ENCODE measurements at places on chromosomes 16 and 17. TPM values are rescaled to one million over a fixed set of nuclear protein-coding genes. Genes with fewer than 3 reads are reported as not detected.

The IL21R gene
- total RNA-seq = 99.2 TPM

The CLEC19A gene
- total RNA-seq = not detected

The FGF11 gene
- 1.6 TPM for total RNA-seq

The ALOX12B gene
- 2.0 TPM for total RNA-seq

The CSH2 gene
- not detected for total RNA-seq

The PPY gene
- total RNA-seq = not detected

The EFCAB5 gene
- 0.35 TPM for total RNA-seq

DNA sequence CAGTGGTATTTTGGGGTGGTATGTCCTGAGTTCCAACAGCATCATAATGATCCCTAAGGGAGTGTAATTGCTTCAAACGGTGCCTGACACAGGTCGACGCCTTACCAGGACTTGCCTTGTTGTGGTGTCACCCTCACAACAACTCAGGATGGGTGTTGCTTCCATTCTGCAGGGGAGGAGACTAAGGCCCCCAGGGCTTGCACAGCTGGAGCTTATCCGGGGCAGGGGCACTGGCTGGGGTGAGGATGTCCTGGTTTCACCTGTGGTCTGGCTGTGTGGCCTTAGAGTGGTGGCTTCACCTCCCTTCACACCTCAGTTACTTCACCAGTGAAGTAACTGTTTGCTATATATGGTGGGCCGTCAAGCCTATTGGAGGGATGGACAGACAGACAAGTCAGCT, 23.3 kb downstream of the LLGL2 start:
- no peak for DNase-seq

DNA sequence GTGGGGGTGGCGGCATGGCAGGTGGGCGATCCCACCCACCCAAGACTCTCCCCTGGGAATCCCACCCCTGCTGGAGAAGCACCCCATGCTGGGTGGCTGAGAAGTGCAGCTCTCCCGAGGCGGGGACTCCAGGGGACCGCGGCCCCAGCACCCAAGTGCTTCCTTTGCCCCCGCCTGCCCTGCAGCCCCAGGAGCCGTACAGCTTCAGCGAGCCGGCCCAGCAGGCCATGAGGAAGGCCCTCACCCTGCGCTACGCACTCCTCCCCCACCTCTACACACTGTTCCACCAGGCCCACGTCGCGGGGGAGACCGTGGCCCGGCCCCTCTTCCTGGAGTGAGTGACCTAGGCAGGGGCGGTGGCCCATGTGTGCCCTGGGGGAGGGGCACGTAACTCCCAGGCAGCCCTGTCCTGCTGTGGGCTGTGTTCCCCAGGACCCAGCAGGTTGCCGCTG, 11.7 kb downstream of the GAA start:
- DNase-seq = no peak

DNA sequence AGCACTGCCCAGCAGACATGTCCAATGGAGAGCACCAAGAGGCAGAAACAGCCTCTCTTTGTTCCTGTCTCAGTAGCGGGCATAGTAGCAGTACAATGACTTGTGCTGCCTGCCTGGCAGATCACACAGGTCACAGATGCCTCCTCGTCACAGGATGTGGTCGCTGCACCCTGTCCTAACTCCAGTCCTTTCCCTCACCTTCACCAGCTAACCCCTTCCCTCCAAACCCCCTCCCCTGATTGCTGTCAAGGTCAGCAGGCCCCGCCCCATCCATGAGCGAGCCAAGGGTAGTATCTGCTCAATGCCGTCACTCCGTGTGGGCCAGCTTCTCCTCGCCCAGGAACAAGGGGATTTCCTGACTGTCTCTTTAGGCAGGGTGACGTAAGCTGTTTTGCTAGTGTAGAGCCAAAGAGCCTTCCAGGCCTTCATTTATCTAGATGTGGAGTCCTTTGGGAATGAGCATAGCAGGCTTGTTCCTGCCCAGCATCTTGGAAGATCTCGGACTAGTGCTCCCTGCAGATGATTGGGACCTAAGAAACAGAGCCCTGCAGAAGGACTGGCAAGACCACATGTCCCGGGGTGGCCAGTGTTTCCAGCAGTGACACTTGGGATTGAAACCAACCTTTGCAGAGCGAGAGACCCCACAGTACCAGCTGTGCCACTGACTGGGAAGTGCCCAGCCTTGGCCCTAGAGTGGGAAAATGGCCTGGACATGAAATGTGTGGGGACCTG, 75.9 kb upstream of the TNRC6C start:
- DNase-seq = peak; percentile 94

DNA sequence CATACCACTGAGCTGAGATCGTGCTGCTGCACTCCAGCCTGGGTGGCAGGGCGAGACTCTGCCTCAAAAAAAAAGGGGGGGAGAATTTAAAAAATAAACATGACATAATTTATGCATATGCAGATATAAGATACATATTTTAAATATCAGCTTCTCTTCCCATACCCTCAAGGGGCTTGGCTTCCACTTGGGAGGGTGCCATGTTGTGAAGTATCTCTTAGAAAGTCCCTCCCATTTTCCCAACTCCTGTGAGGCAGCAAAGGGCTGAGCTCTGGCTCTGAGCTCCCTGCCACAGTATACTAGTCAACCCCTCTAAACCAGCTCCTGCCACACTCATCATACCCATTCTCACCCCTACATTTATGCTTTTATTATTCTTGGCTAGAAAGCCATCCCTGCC, 39.4 kb downstream of the MYH11 start:
- no peak for DNase-seq

DNA sequence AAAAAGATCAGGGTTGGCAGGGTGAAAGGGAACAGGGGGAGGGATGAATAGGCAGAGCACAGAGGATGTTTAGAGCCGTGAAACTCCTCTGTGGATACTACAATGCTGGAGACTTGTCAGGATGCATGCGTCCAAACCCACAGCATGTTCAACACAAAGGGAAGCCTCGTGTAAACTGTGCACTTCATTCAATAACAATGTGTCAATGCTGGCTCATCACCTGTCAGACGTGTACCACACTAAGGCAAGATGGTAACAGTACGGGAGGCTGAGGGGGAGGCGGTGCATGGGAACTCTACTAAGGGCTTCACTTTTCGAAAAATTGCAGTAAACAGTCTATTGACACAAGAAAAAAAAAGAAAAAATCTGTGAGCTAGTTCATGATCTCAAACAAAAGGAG, 63.7 kb downstream of the C16orf95 start:
- DNase-seq = no peak

GRCh38 chr17:45290269-45290765, 26.5 kb downstream of the MAP3K14 start:
- no peak for DNase-seq

- DNase-seq = no peak
Observed at GRCh38 chr16:4266372-4266771, 6.5 kb downstream of the TFAP4 start.

DNA sequence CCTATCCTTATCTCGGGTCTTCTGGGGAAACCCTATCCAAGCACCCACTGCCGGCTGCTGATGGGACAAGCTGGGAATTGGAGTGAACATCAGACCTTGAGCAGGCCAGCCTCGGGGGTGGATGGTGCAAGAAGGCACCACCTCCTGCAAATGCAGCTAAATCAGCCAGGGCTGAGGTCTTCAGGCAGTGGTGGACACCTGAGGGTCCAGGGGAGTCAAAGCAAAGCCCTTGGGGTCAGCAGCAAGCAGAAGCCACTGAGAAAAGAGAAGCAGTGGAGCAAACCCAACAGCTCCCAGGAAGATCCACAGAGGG, 55.4 kb upstream of the ENPP7 start:
- DNase-seq = no peak

DNA sequence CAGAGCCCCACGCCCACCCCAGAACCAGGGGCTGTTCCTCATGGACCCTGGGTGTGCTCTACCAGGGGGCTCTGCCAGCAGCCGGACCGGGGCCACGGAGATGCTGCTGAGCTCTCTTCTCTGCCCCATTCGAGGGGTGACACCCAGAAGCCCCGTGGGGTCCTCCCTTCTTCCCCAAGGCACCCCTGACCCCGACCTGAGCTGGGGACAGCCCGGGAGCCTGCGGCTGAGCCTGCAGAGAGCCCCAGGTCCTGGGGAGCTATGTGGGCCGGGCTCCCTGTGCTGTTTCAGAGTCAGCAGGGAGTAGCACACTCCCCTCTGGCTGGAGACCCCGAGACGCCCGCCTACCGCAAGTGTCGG, 1.2 kb upstream of the PRR35 start:
- DNase-seq = no peak

- no peak for DNase-seq
Observed at GRCh38 chr17:40763752-40764151, 8.2 kb downstream of the KRT26 start.

- DNase-seq = no peak
Observed at GRCh38 chr16:90072442-90073105, 4.6 kb downstream of the PRDM7 start.

DNA sequence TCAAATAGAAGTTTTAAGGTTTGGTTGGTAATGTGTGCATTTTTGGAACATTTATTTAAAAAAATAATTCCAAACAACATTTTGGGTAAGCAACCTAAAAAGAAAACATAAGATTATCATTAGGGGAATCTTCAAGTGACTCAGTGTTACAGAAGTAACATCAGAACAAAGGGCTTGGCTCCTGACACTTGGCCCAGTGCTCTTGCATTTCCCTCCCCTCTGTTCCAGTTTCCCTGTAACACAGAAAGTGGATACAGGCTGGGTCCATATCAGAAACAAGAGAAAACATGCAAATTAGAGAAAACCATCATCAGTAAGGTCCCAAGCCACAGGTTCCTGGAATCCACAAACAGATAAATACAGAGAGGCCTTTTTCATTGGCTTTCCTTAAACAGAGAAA, 40.1 kb downstream of the SKAP1 start:
- DNase-seq = no peak

DNA sequence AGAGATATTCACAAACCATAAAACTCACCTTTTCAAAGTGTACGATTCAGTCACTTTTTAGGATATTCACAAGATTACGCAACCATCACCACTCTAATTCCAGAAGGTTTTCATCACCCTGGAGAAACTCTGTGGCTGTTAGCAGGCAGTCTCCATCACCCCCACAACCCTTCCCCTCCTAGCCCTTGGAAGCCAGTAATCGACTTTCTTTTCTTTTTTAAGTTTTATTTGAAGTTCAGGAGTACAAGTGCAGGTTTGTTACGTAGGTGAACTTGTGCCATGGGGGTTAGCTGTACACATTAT, 363.5 kb downstream of the CPPED1 start:
- no peak for DNase-seq

DNA sequence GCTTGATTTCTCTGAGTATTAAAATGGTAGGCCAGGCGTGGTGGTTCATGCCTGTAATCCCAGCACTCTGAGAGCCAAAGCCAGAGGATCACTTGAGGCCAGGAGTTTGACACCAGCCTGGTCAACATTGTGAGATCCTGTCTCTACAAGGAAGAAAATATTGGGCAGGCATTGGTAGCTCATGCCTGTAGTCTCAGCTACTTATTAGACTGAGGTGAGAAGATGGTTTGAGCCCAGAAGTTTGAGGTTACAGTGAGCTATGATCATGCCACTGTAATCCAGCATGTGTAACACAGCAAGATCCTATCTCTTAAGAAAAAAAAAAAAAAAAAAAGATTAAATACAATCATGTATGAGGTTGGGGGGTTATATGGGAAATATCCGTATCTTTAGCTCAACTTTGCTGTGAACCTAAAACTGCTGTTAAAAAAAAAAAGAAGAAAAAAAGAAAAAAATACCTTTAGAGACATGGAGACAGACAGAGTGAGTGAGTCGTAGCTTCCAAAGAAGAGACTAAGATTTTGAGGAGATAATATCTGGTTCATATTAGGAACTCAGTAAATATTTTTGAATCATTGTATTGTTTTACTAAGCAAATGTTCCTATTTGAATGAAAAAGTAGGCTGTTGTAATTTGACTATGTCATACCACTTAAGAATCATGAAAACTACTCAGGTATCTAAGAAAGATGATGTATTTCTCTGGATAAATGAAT, 325.7 kb upstream of the TBX2 start:
- DNase-seq = no peak

DNA sequence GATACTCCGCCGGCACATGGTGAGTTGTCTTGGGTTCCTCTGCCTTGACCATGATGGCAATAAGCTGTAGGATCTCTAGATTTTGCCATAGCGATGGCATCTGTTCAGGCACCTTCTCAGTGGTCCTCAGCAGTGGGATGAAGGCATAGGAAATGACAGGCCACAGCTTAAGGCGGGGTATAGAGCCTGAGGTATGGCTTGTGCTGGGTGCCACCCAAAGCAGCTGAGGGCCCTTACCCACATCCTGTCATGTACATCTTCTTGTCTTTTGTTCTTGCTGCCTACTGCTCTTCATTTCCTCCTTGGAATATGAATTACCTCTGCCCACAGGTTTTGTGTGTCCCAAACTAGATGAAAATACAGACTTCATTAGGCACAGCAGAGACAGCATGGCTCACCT, 29.5 kb downstream of the KAT7 start:
- peak; percentile 63 for DNase-seq

GRCh38 chr17:29102741-29103181, 59.8 kb downstream of the PIPOX start:
- no peak for DNase-seq

GRCh38 chr17:6488008-6488539, 43.8 kb downstream of the PIMREG start:
- no peak for DNase-seq

Measured in activated naive CD4-positive, alpha-beta T cell treated with anti-CD3 and anti-CD28 coated beads for 36 hours (primary cell).